Stimulated activated CD8-positive, alpha-beta memory T cell treated with anti-CD3 and anti-CD28 coated beads, Interleukin-7, amount 100 ng/mL, for 1 hour (primary cell): ENCODE measurements at places on chromosomes 6 and 20.
A peak's percentile ranks its signal among the peaks of the same experiment; 100 is the strongest.

- no peak for DNase-seq
Observed at GRCh38 chr6:150409576-150410066, 40.8 kb downstream of the IYD start.

DNA sequence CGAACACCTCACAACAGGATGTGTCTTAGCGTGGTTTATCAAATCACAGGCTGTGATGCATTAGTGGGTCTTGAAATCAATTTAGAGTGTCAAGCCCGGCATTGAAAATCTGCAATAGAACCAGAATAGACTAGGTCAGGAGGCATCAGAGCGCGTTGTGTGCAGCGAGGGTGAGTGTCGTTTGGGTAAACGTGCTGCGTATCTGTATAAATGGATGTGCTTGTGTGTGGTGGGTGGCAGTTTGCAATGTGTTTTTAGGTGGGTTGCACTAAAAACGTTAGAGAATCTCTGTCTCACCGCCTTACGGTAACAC, 121.0 kb upstream of the SULF2 start:
- no peak for DNase-seq

DNA sequence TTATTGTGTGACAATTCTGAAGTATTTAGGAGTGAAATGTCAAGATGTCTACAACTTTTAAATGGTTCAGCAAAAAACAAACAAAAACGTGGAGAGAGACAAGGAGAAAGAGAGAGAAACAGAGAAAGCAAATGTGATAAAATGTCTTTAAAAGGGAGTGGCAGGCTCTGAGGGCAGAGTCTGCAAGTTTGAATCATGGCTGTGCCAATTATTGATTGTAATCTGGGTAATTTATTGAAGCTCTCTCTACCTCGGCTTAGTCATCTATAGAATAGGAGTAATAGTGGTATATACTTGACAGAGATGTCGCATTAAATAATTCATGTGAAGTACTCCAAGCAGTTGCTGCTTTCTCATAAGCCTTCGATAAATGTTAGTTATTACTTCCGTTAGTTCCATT, 61.3 kb upstream of the ARID1B start:
- no peak for DNase-seq

GRCh38 chr6:152978058-152978457, 4.8 kb downstream of the FBXO5 start:
- no peak for DNase-seq

DNA sequence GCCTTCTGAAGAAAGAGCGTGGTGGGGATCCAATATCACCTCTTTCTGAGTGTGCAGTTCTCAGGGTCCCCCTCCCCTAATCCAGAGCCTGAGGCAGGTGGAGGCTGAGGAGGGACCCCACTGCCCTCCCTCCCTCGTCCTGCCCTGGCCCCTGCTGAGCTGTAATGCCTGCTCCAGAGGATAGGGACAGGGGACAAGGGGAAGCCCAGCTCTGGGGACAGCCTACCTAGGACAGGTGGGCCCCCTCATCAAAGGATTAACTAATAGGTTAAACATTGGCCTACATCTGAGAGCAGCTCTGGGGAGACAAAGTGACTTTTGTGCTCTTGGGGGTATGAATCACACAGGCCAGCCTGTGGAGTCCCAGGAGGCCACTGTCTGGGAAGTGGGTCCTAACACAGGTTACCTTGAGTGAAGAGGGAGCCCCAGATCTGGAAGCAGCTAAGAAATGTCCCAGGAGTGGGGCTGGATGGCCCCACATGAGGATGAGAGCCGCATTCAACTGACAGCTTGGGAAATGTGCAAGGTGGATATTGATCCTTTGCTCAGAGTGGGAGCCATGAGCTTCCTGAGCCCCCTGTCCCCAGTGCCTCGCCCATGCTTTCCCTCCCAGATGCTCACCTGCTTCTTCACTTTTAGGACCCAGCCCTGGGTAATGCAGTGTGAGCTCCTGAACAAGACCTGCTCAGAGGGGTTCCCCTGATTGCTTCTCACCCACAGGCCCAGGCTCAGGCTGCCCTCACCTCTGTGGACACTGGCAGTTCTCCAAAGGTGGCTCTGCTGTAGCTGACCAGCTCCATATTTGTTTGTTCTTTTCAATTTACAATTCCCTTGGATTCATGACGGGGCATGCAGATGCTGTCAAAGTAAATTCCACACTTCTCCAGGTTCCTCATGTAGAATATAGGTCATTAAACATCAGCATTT, 17.8 kb upstream of the CST9L start:
- DNase-seq, result no peak

DNA sequence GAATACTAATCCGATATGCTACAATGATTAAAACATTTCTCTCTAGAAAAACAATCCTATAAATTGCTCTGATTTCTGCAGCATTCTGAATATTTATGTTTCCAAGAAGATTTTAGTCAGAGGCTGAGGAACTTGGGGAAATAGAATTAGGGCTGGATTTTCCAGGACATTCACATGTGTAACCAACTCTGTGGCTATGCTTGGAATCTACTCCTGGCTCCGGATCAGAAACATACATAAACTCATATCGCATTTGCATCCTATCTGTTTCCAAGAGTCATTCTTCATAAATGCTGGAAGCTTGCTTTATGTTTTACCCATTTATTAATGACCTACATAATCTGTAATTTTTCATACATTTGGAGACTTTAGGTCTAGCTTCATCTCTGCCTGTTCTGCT, 459.9 kb upstream of the MARCKS start:
- DNase-seq, result no peak

- no peak for DNase-seq
Observed at GRCh38 chr6:128327890-128328289, 192.5 kb downstream of the PTPRK start.

- DNase-seq, result no peak
Observed at GRCh38 chr6:21500314-21501020, 93.1 kb upstream of the SOX4 start.

DNA sequence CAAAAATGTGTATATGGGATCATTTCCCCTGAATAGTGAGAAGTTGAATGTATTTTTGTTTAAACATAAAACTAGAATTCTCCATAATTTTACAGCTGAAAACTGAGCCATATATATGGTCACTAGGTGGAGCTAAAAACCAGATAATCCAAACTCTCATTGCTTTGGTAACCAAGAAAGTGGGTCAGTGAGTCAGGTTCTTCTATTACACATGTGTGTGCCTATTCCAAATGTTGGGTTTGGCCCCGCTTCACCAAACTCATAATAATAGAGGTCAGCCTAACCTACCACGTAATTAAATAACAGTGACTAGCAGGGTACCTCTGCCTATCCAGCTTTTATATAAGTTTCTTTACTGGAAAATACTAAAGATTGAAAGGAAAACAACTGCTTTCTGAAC, 19.3 kb upstream of the RNGTT start:
- DNase-seq, result no peak

- DNase-seq, result no peak
Observed at GRCh38 chr6:117496383-117496990, 14.0 kb downstream of the DCBLD1 start.

- DNase-seq, result no peak
Observed at GRCh38 chr20:22408521-22409402, 175.6 kb downstream of the FOXA2 start.

DNA sequence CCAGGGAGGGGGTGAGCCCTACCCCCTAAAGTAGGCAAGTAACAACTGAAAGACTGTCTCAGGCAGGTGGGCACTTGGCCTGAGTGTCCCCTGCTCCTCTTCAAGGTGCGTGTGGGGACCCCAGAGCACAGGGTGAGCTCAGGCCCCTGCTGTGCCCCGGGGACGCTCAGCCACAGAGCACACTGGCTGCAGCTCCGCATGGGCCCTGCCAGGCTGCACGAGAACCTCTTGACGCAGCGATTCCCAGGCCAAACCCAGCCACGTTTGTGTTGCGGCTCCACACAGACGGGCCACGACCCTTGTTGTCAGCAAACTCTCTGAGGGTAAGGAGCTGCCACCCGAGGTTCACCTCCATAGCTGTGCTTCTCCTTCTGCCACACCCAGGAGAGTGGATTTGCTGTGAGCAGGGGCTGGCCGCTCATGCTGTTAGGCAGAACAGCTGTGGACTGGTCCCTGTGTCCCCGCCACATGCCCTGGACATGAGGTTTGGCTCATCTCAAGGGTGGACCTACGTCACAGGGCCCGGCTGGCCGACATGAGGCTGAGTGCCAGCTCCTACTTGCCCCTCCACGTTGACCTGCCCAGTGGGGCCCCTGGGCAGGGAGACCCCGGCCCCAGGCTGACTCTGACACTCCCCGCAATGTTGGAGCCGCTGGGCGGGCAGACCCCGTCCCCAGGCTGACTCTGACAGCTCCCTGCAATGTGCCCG, 29.7 kb upstream of the GATA5 start:
- DNase-seq, result no peak

GRCh38 chr6:3718407-3718806, 33.1 kb downstream of the PXDC1 start:
- no peak for DNase-seq

DNA sequence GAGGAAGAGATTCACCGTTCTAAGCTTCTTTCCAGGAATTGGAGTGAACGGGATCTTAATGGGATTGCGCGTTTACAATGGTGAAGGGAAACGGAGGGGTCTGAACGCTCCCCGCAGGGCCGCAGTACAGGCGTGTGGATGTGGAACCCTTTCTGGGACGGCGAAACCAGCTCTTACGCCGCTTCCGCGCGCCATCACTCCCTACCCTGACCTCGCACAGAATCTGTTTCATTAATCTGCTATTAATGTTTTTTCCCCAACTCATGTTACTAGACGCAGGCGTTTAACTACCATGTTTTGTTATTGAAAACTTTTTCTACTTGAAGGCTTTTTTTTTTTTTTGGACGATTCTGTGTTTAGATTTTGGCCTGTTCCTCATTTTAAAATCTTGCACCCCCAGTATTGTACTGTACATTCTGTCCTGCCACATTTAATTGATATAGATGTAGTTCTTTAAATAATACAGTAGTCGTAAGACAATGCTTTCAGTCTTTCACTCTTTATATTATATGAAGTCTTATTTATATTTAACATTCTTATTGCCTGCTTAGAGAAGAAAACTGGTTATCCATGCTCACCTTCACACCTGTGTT, 696 bp upstream of the SUPT3H start:
- peak; percentile 0 for DNase-seq

GRCh38 chr20:36330091-36330490, 24.0 kb downstream of the DLGAP4 start:
- no peak for DNase-seq
